ENCODE measurements at places on chromosomes 11 and 22. TPM values are rescaled to one million over a fixed set of nuclear protein-coding genes. Genes with fewer than 3 reads are reported as not detected.

Gene C1QTNF4
- not detected for total RNA-seq

- DNase-seq: no peak
Observed at GRCh38 chr11:21572210-21572609, 620.7 kb upstream of the ANO5 start.

GRCh38 chr11:16794047-16794818, 55.8 kb downstream of the C11orf58 start:
- no peak for DNase-seq

DNA sequence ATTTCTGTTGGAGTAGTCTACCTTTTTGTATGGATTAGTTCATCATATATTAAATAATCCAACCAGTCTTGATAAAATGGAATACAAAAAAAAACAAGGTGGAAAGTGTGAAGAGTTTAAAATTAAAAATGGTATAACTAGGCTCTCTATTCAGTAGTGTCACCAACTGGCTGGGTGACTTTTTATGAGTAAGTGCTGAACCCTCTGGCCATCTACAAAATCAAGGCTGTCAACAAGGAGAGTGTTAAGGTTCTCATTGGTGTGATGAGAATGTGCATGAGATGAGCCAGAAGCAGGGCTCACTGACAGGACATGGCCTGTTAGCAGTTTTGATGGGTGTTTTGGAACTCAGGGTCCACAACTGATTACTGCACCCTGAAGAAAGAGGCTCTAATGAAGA, 343.2 kb downstream of the AASDHPPT start:
- DNase-seq: no peak
